ENCODE measurements at places on chromosomes 13 and 19. TPM values are rescaled to one million over a fixed set of nuclear protein-coding genes. Genes with fewer than 3 reads are reported as not detected.

GRCh38 chr19:7492142-7492541 is 3.3 kb upstream of the PEX11G start:
- peak; percentile 87 for DNase-seq

DNA sequence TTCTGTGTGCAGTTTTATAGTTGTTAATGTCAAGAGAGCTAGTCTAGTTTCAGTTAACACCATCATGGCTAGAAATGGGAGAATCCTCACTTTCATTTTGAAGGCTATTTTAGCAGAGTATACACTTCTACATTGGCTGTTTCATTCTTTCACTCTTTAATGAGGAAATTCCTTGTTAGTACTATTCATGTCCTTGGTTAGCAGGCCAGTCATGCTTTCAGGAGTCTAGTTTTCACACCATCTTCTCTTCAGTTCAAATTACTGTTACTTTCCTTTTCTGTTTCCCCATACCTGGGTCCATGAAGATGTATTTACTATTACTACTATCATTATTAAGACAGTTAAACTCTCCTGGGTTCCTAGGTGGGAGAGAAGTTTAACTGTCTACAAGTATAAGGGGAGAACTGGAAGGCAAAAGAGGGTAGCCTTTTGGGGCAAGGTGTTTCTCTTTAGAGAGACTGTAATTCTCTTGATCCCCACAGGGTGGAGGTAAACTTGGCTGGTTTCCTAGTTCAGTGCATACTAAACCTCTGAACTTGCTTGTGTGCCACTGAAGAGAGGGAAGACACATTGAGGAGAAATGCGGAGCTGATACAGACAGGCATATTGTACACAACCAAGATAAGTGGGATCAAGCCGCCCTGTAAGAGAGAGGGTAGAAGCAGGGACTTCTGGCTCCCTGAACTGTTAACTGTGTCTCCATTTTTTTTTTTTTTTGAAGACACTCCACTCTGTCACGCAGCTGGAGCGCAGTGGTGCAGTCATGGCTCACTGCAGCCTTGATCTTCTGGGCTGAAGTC is 41.3 kb upstream of the IGFL4 start:
- peak; percentile 60 for DNase-seq

DNA sequence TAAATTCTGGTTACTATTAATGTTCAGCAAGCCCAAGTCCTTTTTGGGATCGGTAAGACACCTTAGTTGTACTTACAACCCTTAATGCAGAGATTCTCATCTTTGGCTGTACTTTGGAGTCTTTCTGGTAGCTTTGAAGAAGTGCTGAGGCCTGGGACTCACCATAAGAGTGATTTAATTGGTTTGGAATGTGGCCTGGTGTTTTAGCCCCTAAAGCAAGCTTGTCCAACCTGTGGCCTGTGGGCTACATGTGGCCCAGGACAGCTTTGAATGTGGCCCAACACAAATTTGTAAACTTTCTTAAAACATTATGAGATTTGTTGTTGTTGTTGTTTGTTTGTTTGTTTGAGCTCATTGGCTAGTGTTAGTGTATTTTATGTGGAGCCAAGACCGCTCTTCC is 215.3 kb downstream of the ZIC5 start:
- DNase-seq, result peak; percentile 23

DNA sequence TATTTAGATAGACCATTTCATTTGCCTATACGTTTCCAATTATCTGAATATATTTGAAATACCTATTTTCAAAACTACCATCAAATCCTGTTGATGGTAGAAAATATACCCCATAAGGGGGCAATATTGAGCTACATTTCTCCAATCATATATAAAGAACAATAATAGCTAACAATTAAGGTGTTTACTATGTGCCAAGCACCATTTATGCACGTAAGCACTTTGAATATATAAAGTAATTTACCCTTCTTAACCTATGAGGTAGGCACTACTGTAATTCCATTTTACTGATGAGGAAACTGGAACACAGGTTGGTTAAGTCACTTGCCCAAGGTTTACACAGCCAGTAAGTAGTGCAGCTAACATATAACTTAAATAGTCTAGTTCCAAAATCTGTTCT is 79.2 kb downstream of the UBL3 start:
- DNase-seq, result peak; percentile 22

DNA sequence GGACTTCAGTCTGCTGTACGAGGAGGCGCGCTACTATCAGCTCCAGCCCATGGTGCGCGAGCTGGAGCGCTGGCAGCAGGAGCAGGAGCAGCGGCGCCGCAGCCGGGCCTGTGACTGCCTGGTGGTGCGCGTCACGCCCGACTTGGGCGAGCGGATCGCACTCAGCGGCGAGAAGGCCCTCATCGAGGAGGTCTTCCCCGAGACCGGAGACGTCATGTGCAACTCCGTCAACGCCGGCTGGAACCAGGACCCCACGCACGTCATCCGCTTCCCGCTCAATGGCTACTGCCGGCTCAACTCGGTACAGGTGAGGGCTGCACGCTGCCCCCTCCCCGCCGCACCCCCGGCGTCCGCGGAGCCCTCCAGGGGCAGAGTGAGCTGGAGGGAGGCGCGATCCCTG is 14.6 kb downstream of the KCTD15 start:
- no peak for DNase-seq

The GAS6 gene
- total RNA-seq, result 99.1 TPM

GRCh38 chr13:59166174-59166573 is 997.6 kb downstream of the DIAPH3 start:
- DNase-seq, result no peak

GRCh38 chr13:23460309-23460708 is 26.8 kb upstream of the SACS start:
- DNase-seq, result no peak

The CEACAM21 gene
- total RNA-seq, result not detected

DNA sequence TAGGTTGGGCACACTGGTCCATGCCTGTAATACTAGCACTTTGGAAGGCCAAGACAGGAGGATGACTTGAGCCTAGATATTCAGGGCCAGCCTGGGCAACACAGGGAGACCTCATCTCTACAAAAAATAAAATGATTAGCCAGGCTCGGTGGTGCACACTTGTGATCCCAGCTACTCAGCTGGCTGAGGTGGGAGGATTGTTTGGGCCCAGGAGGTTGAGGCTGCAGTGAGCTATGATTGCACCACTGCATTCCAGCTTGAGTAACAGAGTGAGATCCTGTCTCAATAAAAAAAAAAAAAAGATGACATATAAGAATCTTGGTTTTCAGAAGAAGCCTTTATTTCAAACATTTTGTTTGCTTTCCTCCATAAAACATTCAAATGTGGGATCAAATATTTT is 178.0 kb downstream of the LIG4 start:
- DNase-seq, result no peak

GRCh38 chr13:100751826-100752225 is 77.2 kb upstream of the TMTC4 start:
- no peak for DNase-seq

GRCh38 chr13:34901572-34901971 is 40.5 kb upstream of the NBEA start:
- DNase-seq, result no peak

DNA sequence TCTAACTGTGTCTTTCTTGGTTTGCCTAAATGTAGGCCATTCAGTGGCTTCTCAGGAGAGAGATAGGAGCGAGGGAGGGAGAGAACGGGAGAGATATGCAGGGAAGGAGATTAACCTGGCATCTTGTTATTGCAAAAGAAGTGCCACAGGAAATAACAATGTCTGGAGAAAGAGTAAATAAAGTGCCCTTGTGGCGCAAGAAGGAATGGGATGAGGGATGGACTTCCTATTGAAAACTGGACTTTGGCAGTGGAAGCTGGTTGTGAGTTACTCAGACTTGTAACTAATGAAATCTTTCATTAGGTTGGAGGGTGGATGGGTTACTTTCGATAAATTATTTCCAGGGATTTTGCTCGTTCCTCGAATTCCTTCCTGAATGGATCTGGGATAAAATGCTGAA is 136.1 kb downstream of the LACC1 start:
- peak; percentile 8 for DNase-seq

DNA sequence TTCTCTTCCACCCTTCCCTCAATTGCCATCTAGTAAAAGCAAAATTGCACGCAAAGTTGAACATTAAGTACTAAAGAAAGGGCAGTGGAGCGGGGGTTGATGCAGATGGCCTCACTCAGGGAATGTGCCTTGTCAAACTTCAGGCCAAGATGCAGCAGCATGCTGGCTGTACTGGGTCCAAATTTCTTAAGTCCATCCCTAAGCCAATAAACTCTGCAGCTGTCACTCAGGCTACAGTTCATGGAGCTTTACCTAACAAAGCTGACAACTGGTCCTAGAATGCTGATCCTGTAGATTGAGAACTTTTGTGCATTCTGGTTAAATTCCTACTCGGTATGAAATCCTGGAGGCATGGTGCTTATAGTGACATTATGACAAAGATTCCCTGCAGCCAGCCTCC is 88.4 kb downstream of the FOXO1 start:
- no peak for DNase-seq

DNA sequence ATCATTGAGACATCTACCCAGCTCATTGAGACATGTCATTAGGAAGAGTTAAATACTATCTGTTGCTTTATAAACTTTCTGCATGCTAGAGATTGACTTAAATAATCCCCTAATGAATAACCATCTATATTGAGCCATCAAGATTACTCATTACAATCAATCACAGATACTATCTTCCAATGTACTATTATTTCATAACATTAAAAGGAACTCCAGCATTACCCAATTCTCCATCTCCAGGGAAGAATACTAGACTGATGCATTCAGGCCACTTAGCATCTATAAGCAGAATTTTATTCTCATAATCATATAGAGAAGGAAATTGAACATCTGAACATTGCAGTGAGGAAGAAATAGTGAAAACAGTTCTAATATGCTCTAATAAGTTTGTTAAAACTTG is 8.0 kb downstream of the EPSTI1 start:
- DNase-seq, result no peak

The ZNF541 gene
- total RNA-seq, result 0.27 TPM

DNA sequence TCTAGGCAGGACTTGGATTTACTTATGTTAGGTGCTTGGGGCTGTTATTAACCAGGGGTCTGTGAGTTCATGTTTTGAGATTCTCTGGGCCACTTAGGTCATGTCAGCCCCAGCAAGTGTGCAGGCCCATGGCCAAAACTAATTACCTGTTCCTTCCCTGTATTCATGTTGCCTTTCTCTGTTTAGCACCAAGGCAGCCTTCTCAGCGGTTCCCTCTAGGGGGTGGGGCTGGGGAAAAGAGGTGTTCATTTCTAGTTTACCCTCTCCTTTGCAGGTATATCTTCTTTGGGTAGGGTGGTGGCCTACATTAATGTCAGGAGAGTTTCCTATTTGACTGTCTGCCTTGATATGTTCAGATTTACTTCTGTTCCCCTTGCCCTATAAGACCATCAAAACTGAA is 61.7 kb downstream of the PDS5B start:
- no peak for DNase-seq
